ENCODE measurements at places on chromosomes 16 and 17.

GRCh38 chr17:36550491-36551417 is 6.0 kb downstream of the GGNBP2 start:
- DNase-seq: peak; percentile 38

DNA sequence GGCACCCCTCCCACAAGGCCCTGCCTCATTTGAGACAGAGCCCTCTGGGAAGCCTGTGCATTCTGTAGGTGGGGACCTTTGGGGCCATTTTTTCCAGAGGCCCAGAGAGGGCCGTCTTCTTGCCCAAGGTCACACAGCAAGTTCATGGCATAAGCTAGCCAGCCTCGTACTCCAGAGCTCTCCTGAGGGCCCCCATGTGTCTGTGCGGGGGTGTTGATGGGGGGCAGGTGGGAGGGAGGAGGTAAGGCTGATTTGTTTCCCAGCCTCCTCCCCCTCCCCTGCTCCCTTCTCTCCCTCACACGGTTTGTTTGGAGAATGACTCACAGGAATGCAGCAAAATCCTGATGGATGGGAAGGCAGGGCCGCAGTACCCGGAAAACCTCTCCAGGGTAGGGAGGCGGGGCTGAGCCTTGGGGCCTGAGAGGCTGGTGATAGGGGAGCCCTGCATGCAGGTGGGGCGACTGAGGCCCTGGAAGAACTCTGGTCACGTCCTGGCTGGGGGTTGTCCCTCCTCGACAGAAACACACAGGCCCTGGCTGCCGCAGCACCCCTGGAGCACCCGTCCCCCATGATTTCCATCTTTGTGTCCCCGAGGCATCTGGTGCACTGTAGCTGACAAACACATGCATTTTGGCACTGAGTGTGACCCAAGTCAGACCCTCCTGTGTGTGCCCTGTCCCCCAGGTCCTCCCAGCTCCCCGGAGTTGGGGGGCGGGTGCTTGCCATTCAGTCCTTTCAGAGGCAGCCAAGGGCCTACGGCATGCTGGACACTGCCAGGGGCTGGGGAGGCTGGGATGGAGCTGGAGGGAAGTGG is 29.7 kb downstream of the RAI1 start:
- no peak for DNase-seq

DNA sequence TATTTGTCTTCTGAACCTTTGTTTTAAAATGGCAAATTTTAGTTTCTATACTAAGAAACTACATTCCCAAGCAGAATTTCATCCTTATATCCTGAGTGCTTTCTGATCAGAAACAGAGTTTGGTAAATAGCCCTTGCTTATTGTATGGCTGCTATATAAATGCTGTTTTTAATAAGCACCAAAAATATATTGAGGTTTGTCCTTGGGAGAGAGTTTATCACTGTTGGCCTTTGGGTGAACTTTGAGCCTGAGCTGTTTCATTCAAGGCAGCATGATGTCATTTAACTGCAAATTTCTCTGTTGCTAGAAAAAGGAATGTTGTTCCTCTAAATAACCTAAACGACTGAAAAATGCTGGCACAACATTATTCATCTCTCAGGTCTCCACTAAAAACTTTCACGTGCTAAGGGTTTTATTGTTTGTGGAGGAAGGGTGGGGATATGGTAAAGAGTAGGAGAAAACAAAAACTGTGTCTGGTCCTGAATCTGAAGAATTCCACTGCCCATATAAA is 334.3 kb upstream of the TBX2 start:
- no peak for DNase-seq

GRCh38 chr16:72815348-72816318 is 232.3 kb downstream of the ZFHX3 start:
- no peak for DNase-seq

GRCh38 chr16:73011926-73012325 is 36.0 kb downstream of the ZFHX3 start:
- no peak for DNase-seq

All from hematopoietic multipotent progenitor cell treated with erythropoietin and hydrocortisone succinate and interleukin-3 and kit ligand, for 6 days (in vitro differentiated cells).